HCT116 (cell line): ENCODE measurements at places on chromosomes 16 and 17. TPM values are rescaled to one million over a fixed set of nuclear protein-coding genes. Genes with fewer than 3 reads are reported as not detected.

Gene PHOSPHO1
- total RNA-seq, result 3.0 TPM

GRCh38 chr17:42288803-42289610 lies 709 bp downstream of the STAT5A start:
- DNase-seq, result no peak

GRCh38 chr16:3454093-3454492 lies 10.6 kb downstream of the NAA60 start:
- DNase-seq, result no peak

GRCh38 chr17:46024590-46024989 lies 25.5 kb downstream of the STH start:
- DNase-seq, result no peak

GRCh38 chr16:70480127-70481105 lies 26.0 kb downstream of the FCSK start:
- no peak for DNase-seq
